ENCODE measurements at places on chromosomes 11 and 22.

DNA sequence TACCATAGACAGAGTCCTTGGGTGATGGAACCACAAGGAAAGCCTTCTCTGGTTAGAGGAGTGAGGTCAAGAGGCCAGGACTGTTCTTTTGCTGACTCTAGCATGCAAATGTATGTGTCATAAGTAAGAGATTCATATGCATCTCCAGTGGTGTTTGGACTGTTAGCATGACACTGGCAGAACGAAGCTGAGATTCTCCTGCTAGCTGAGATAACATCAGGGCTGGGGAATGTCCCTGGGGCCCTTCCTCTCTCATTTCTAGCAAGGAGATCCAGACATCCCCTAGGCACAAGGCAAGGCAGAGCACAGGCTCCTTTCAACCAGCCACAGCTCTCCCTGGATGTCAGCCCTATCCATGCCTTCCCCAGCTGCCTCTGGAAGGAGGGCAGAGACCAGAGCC, 711.3 kb downstream of the OPCML start:
- DNase-seq, result no peak

GRCh38 chr11:11816511-11817314, 25.1 kb upstream of the USP47 start:
- peak; percentile 37 for DNase-seq

GRCh38 chr11:112440518-112440917, 179.9 kb upstream of the PLET1 start:
- DNase-seq, result no peak

GRCh38 chr11:110773442-110773841, 61.2 kb upstream of the ARHGAP20 start:
- DNase-seq, result no peak

- no peak for DNase-seq
Observed at GRCh38 chr22:36336246-36337182, 51.3 kb downstream of the MYH9 start.

DNA sequence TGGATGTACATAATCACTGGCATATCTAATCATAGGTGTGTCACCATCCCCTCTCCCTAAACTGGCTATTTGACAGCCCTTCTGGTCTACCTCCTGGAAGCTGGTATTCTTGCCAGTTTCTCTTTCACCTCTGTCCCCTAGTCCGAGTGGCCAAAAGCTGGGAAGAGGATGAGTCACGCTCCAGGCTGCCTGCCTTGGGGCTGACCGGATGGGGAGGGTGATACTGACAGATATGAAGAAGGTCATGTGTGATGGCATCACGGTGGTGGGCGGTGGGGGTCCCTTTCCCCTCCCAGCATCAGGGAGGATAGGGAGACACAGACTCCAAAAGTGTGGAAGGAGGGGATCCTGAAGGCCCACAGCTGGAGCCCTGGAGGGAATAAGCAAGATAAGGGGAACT, 4.8 kb downstream of the OAF start:
- DNase-seq, result no peak

DNA sequence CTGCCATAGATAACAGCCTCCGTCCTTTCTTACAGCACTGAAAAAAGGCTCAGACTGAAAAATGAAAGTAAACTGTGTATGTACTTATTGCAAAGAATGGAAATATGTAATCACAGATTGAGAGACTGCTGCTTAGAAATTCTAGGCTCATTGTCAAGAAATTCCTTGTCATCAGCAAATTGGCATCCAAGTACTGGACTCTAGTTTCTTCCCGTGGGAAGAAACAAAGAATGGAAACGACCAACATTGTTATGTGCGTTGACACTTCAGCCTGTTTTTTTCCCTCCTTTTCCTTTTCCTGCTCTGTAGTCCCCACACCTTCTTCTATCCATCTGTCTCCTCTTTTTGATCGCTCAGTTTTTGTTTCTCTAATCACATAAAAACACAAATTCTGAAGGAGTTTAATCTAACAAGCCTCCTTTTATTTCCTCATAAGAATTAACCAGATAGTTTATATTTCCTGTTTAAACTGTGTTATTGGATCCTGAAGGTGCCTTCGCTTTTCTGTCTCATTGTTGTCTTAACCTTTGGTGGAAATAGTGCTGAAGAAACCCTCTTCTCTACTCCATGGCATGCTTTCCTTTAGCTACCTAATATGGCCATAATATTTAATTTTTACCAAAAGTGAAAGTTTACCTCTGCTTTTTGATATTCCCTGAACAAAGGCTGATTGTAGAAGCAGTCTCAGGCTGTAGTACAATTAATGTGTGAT, 20.0 kb upstream of the CASP12 start:
- DNase-seq, result peak; percentile 26

GRCh38 chr22:18977824-18978425, 41.8 kb upstream of the PRODH start:
- no peak for DNase-seq

GRCh38 chr22:19886605-19887255, 32.1 kb upstream of the GNB1L start:
- DNase-seq, result peak; percentile 86

- no peak for DNase-seq
Observed at GRCh38 chr11:2912498-2912897, 16.7 kb downstream of the PHLDA2 start.

DNA sequence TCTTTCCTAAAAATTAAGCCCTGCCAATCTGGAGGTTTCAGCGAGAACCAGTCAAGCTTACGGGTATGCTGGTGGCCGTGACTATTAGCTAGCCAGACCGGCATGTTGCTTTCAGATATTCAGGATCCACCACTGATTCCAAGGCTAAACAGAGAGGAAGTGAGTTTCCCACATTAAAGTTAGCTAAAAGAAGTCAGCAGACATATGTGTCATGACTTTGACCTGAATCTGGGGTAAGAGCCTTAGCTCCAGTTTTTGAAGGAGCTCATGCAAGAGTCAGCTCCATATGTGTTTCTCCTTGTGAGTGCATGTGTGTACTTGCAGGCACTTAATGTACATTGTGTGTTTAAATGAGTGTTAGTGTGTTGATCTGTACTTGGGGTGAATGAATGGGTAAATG, 1.4 kb downstream of the ZFPL1 start:
- DNase-seq, result no peak

DNA sequence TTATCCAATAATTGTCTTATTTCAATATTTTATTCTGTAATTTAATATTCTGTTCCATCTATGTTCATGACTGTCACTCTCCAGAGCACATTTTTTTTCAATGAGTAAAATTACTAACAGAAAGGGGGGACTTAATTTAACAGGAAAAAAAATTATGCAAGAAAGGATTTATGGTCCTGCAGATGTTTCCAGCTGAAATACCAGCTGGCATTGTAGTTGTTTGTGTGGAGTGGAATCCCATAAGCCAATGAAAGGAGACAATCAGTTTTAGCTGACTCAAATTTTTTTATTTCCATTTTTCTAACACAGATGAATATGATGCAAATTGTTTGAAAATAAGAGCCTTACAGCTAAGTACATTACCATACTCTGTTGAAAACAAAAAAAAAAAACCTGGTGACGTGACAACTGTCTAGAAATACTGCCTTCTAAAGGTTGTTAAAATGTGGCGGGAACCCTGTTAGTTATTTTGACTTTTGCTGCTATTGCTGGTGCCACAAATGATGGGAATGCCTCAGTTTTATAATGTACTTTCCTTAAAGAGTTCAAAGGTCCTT, 389.1 kb downstream of the ETS1 start:
- no peak for DNase-seq

- peak; percentile 76 for DNase-seq
Observed at GRCh38 chr11:113305440-113306336, 8.7 kb upstream of the TTC12 start.

DNA sequence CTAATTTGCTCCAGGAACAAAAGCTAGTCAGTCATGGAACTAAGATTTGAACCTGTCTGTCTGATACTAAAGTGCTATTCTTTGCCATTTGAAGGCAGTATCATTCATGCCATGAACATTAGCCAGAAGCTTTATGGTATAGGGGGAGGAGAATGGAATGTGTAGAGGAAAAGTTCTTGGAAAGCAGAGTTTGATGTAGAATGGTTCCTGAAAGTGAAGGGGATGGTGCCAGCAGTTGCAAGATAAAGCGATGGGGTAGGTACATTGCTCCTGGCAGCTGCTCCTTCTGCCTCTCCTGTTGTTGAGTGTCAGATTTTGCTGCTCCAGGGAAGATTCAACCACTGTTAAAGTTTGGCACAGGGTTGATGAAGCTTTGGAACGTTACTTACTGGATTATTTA, 53.4 kb downstream of the ARHGAP42 start:
- DNase-seq, result no peak

GRCh38 chr11:117693344-117693743, 103.7 kb downstream of the DSCAML1 start:
- no peak for DNase-seq

DNA sequence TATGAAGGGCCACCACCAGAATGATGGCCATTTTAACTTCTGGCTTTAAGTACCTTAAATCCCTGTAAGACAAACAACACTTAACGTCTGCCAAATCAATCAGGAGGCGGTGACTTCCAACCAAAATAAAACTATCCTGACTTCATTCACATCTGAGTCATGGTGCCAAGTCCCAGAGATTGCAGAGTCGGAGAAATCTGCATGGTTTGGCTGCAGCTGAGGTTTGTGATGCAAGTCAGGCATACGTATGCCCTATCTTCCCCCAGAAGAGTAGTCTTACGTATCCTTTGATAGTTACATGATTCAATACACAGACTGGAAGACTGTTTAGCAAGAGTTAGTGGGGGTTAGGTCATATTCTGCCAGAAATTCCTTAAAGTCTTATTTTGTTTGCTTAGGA, 1.7 kb upstream of the GAB2 start:
- DNase-seq, result peak; percentile 66

DNA sequence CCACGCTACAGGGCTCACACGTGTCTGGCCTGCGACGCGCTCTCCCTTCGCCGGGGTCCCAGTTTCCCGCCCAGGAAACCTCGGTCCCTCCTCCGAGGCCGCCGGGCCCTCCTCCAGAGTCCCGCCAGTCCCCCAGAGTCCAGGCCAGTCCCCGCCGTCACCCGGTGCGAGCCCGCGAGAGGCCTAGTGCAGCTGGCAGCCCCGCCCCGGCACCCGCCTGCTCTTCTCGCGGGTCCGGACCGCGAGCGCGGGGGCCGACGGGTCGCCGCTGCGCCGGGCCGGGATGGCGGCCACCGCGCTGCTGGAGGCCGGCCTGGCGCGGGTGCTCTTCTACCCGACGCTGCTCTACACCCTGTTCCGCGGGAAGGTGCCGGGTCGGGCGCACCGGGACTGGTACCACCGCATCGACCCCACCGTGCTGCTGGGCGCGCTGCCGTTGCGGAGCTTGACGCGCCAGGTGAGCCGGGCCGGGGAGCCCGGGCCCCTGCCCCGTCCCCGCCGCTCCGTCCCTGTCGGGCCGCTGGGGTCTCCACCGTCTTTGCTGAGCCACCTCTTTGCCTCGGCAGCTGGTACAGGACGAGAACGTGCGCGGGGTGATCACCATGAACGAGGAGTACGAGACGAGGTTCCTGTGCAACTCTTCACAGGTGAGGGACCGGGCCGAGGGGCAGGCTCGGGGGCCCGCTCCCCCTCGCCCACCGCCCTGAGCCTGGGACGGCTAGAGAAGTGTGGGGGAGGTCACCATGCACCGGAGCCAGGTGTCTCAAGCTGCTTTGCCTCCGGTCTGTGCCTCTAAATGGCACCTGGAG, at the start of gene PTPMT1:
TSS of gene PTPMT1 (plus strand) at position 260 of the 809 bp plus-strand sequence. CDS start at position 284, 24 bp downstream.
- peak; percentile 93 for DNase-seq

DNA sequence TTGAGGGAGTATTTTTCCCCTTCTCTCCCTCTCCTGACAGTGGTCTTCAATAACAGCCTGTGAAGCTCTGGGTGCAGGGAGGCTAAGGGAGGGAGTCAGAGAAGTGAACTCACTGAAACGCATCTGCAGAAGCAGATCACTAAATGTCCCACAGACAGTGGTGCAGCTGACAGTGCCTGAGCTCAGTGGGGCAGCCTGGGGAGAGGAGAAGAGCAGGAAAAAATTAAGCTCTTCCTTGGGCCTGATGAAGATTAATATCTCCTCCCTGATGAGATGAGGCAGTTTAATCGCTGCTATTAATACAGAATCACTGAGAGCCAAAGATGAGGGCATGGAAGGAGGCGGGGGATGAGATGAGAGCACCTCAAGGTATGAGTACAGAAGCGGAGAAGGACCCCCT, 180.8 kb downstream of the LARGE1 start:
- no peak for DNase-seq

DNA sequence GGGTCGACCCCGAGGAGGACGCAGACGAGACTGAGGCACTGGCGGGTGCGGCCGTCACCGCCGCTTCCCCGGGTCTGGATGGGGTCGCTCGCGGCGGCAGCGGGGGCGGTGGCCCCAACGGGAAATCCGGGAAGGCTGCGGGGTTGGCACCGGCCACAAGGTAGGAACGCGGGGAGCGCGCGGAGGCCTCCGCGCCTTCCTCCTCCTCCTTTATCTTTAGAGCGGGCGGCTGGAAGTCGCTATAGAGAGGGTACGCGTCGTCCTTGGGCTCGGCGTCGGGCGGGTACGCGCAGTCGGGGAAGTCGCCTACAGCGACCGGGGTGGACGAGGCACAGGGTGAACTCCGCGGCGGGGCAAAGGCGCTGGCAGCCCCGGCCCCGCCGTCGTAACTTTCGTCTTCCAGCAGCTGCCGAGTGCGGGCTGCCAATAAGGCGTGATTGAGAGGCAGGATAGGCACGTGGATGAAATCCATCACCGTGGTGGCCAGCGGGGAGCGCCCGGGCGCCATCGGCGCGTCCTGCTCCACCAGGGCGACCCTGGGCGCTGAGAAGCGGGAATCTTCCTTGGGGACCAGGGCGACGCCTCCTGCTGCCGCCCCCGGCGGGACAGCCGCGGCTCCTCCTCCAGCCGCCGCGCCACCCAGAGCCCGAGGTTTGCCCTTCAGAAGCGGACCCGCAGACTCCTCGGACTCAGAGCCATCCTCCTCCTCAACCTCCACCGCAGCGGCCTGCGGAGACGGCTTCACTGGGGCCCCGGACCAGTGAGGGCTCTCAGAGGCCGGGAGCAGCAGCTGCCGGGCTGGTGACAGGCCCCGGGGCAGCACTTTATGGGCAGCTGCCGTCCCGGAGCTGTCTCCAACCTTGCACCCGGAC, 1.7 kb downstream of the PGR start:
- peak; percentile 20 for DNase-seq
